ENCODE measurements at places on chromosomes 4 and X.

DNA sequence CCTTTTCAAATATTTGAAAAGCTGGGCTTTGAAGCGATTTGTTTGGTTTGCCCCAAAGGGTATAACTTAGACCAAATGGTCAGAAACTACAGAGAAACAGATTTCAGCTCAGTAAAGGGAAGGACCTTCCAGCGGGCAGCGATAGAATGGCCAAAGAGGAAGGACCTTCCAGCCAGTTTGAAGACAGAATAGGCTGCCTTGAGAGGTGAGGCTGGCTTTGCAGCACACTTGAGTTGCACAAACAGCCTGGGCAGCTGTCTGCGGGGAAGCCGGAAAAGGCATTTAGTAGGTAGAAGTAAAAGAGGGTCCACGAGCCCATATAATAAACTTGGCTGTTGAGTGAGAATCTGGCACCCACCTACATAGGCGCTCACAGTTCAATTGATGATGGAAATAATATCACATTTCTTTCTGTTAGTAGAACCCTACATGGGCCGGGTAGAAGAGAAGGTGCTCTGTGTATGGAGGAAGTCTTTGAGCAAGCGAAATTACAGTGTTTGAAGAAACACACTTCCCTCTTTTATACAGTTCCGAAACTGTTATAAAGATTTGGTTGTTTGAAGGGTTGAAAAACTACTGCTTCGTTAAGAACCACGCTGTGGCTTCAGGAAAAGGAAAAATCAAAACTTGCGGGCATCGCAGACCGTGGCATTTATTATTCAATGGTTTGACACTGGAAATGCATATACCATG lies 75.0 kb upstream of the SORBS2 start:
- no peak for DNase-seq

DNA sequence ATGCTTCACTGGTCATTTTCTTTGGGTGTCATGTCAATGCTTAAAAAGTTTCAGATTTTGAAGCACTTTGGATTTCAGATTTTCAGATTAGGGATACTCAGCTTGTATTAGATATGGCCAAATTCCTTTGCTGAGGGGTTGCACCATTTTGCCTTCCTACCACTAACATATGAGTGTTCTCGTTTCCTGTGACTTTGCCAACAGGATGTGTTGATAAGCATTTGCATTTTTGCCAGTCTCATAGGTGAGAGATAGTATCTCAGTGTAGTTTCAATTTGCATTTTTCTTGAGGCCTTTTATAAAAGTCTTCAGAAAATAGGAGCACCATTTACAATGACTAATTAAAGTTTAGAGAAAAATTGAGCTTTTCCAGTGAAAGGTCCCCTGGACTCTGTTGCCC lies 71.6 kb upstream of the CLCN4 start:
- no peak for DNase-seq

- no peak for DNase-seq
Observed at GRCh38 chrX:91039777-91040176, 394.9 kb upstream of the PABPC5 start.

DNA sequence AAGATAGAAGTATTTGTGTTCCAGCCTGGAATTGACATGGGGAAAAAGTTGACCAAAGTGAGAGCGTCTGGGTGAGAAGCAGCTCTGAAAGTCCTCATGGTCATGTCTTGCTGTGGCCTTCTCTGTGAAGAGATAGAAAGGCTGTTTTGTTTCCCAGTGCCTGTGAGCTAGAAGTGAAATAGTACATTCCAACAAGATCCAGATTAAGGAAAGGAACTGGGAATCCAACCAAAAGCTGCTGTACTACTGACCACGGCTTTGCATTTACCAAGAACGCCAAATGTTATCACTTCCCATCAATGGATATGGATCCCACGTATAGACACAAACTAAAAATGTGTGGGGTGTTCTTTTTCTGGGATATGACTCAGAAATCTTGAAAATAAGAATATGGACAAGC lies 51.2 kb downstream of the TENM3 start:
- no peak for DNase-seq

DNA sequence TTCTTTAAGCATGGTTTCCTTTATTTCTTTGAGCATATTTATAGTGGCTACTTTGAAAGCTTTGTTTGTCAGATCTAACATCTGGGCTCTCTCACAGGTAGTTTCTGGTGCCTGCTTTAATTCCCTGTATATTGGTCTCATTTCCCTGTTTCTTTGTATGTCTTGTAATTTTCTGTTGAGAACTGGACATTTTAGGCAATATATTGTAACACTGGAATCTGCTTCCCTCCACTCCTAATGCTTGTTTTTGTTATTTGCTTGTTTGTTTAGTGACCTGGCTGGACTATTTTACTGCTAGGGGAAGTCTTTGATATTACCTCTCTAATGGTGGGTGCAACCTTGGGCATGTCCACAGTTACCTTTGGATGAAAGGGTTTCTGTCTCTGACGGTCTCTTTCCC lies 25.0 kb downstream of the BMPR1B start:
- no peak for DNase-seq

DNA sequence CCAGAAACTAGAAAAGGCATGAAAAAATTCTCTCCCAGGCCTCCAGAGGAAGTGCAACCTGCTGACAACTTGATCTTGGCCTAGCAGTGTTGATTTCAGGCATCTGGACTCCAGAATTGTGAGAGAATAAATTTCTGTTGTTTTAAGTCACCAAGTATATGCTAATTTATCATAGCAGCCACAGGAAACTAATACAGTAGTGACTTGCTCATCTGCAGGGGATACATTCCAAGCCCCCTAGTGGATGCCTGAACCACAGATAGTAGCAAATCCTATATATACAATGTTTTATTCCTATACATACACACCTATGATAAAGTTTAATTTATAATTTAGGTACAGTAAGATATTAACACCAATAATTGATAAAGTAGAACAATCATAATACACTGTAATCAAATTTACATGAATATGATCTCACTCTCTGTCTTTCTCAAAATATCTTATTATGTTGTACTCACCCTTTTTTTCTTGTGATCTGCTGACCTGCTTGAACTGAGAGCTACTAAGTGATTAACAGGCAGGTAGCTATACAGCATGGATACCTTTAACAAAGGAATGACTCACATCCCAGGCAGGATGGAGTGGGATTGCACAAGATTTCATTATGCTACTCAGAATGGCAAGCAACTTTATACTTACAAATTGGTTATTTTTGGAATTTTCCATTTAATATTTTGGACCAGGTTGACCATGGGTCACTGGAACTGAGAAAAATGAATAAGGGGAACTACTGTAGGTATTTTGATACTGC lies 501.1 kb downstream of the KCNIP4 start:
- DNase-seq = peak; percentile 36

DNA sequence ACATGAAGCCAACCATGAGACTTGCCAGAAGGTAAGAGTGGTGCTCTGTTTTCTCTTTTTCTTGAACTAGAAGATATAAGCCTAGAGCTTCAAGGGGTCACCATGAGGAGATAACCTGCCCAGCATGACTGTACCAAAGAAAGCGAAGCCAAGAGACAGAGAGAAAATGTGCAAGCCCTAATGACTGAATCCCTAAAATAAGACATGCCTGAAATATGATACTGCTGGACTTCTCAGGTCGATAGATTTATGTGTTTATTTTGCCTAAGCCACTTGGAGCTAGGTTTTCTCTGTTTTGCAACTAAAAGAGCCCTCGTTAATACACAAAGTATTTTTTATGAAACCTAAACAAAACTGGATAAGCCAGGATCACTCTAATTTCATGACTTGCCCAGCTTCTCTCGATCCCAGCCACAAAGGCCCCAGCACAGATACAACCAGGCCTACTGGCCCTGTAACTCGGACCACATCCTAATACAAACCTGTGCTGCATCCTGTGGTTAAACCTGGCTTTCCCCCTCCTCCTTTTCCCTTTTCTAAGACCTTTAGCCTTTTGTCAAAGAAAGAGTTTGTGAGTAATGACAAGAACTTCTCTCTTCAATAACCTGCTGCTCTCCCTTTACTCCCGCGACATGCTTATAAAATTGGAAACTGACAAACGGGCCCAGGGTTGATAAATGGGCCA lies 185.8 kb downstream of the APBB2 start:
- no peak for DNase-seq

GRCh38 chr4:176193126-176193525 lies 2.3 kb downstream of the SPATA4 start:
- no peak for DNase-seq

DNA sequence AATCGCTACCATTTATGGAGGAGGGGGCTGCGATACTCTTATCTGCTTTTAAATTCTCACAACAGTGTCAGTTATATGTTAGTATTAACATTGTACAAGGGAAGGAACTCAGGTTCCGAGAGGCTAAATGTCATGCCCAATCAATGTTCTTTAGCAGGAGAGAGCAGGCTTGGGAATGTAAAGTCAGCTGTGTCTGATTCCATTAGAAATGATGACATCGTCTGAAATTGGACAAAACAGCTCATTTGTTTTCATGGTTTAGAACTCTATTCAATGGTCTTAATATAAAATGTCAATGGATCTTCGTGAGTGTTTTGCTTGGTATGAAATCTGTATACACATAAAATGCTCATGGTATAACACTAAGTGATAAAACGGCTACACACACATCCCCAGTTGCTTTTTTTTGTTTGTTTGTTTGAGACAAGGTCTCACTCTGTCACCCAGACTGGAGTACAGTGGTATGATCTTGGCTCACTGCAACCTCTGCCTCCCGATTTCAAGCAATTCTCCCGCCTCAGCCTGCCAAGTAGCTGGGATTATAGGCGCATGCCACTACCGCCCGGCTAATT lies 11.9 kb upstream of the SH3KBP1 start:
- no peak for DNase-seq

DNA sequence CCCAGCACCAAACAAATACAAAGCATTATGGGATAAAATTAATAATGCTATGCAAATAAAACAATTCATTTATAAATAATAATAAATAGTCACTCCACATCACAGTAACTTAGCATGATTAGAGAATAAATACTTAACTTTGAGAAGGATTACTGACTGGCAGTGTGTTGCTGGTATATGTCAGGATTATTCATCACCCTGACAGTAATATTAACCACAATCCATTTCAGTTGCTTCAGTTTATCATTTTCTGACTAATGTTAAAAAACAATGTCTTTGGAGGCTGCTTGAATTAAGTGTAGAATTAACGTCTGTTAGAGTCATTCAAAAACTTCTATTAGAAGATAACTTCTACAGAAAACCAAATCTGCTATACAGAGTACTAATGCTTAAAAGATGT lies 124.1 kb upstream of the MAB21L2 start:
- no peak for DNase-seq

GRCh38 chr4:86688026-86688425 lies 93.9 kb downstream of the PTPN13 start:
- no peak for DNase-seq

GRCh38 chrX:102604327-102604726 lies 5.0 kb downstream of the ARMCX5 start:
- DNase-seq = no peak

Data from GM23338 (cell line).